IPS-NIHi11 (cell line): ENCODE measurements at places on chromosomes 2 and 18.

DNA sequence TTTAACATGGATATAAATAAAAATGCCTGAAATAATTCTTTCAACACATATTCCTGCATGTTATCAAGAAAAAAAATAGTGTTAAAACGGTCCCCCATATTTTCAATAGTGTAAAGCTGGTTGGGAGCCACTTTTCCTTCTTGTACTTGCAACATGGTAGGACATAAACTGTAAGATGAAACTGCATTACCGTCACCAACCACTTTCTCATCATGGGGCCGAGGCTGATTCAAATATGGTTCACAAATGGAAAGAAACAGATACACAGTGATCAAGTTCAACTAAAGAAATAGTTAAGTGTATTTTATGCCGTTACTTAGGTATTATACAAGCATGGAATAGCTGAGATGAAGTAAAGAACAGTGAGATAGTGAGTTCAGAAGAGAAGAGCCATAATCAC is 360.7 kb downstream of the ZEB2 start:
- DNase-seq = no peak

GRCh38 chr18:34936772-34937171 is 104.4 kb upstream of the MAPRE2 start:
- no peak for DNase-seq

DNA sequence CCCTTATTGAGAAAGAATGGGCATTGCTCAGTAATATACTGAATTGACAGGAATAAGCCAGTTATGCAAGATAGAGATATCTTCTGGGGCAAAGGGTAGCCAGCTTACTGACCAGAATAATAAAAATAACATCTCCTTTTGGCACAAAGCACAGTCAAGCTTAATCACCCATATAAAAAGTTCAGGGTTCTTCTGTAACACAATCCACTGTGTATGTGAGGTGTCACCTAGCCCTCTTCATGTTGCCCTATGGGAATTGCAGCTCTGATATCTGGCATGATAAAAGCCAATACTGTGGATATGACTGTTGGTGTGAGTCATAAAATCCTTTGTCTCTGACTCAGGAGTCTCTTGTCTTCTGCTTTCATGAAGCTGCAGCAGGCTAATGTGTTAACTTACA is 90.8 kb downstream of the DSEL start:
- DNase-seq = no peak

DNA sequence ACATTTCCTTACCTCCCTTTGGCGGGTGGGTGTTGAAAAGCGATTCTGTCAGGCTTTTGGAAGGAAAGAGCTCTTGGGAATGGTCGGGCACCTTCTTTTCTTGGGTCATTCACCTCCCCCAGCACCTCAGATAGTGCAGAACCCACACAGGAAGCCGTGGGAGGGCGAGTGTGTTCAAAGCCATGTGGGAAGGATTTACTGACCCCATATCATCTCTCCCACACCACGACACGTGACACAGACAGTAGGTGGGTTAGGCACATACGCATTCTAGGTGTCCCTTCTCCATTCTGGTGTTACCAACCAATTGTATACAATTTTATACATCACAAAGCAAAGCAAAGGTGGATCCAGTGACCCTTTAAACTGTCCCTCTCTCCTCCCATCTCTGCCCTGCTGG is 263.7 kb upstream of the REV1 start:
- DNase-seq = no peak

GRCh38 chr2:98803405-98804264 is 72.7 kb upstream of the MGAT4A start:
- DNase-seq = no peak

GRCh38 chr2:227351639-227352038 is 26.6 kb downstream of the MFF start:
- no peak for DNase-seq

DNA sequence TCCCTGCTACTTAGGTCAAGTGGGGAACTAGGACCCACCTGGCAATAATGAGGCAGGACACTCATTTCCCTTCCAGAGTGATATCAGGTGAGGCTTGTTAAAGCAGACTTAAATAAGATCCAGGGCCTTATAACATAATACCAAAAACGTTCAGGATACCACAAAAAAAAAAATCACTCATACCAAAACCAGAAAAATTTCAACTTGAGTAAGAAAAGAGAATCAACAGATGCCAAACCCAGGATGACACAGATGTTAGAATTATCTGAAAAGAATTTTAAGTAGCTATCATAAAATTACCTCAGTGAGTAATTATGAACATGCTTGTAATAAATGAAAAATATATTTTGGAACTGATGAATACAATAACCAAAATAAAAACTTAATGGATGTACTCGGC is 255.6 kb upstream of the OSR1 start:
- DNase-seq = no peak

DNA sequence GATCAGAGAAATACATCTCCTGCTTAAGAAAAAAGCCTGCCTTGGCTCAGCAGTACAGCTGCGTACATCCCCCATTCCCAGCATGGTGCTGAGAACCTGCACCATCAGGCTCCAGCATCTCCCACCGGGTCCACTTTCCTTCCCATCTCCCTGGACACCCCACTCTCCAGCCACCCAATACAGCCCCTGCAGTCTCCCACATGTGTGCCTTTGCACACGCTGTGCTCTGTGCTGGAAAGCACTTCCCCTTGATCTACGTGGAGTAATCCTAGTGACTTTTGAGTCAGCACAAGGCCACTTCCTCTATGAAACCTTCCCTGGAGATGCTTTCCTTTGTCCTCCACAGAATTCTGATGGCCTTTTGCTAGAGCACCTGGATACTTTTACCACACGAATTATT is 17.0 kb downstream of the STAT1 start:
- DNase-seq = no peak

- DNase-seq = no peak
These were observed 62.3 kb downstream of the WDSUB1 start for GRCh38 chr2:159224061-159224813.

- no peak for DNase-seq
These were observed 8.1 kb upstream of the MLPH start for GRCh38 chr2:237478979-237479378.

- DNase-seq = no peak
These were observed 391.3 kb upstream of the CELF4 start for GRCh38 chr18:37956902-37957301.

DNA sequence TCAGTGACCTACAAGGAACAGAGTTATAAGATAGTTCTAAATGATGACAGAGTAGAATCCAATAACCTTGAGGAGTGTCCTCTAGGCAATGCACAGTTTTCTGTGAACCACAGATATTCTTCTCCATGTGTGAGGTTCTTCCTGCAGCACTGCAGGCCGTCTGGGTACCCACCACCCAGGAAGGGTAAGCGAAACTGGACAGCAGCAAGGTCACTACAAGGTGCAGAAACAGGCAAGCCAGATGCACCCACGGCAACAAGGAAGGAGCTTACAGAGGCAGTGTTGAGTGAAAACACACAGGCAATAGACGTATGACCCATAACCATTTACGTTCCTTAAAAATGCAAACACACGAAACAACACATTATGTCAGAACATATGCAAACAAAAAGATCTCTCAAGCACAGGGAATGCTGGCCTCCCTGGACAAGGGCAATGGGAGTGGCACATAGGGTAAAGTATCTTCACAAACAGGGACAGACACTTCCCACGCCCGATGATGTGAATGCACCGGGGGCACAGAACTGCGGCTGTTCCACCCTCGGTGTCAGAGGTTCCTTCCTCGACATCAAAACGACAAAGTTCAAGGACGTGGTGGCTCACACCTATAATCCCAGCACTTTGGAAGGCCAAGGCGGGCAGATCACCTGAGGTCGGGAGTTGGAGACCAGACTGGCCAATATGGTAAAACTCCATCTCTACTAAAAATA is 84.1 kb downstream of the NDUFA10 start:
- DNase-seq = no peak

- DNase-seq = no peak
These were observed 78.8 kb upstream of the LCLAT1 start for GRCh38 chr2:30368258-30368657.

DNA sequence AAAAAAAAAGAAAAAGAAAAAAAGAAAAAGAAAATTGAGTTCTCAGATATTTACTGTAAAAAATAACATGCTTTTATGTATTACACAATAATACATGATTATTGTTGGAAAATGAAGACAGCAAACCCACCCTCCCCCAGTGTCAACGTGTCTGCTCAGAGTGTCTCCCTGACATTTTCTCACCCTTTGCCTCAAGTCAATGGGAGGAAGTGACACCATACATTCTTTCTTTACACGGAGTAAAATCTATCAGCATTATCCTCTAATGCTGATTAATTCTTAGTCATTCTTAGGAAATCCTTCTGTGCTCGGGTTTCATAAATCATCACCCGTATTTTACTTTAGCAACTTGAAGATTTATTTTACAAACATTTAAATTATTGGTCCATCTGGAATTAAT is 32.0 kb downstream of the CTAGE1 start:
- DNase-seq = no peak

- no peak for DNase-seq
These were observed 51.5 kb upstream of the NXPH2 start for GRCh38 chr2:138831691-138832090.

DNA sequence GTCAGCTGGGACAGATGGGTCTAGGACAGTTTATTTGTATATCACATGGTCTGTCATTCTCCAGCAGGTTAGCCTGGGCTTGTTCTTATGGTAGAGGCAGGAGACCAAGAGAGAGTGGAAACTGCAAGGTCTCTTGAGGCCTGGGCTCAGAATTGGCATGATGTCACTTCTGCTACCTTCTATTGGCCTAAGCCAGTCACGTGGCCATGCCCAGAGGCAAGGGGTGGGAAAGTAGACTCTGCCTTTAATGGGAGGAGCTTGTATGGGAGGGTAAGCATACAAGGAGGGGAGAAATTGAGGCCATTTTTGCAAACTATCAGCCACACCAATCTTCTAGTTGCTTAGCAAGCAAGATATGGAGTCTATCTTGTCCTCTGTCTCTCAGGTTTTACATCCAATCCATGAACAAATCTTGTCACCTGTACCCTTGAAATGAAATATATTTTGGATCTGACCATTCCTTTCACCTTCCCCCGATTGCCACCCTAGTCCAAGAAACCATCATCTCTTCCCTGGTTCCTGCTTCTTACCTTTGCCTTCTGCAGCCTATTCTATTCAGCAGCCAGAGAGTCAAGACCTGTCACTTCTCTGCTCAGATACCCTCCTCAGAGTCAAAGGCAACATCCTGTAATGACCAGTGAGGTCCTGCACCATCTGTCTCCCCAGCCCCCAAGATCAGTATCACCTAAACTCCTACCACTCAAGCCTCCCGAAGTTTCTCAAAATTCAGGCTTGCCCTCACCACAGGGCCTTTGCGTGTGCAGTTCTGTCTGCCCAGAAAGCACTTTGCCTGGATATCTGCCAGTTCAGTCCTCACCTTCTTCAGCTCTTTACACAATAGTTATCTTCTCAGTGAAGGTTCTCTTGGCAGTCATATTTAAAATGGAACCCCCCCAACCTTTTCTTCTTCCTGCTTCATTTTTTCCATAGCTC is 240.0 kb downstream of the LOXHD1 start:
- no peak for DNase-seq

DNA sequence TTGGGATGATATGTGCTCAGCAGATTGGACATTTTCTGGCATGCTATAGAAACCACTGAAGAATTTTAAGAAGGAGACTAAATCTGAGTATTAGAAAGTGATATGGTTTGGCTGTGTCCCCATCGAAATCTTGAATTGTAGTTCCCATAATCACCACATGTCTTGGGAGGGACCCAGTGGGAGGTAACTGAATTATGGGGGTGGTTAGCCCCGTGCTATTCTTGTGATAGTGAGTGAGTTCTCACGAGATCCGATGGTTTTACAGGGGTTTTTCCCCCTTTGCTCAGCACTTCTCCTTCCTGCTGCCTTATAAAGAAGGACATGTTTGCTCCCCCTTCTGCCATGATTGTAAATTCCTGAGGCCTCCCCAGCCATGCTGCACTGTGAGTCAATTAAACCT is 535.9 kb upstream of the VRK2 start:
- no peak for DNase-seq

GRCh38 chr2:47145466-47145865 is 9.6 kb downstream of the STPG4 start:
- no peak for DNase-seq

DNA sequence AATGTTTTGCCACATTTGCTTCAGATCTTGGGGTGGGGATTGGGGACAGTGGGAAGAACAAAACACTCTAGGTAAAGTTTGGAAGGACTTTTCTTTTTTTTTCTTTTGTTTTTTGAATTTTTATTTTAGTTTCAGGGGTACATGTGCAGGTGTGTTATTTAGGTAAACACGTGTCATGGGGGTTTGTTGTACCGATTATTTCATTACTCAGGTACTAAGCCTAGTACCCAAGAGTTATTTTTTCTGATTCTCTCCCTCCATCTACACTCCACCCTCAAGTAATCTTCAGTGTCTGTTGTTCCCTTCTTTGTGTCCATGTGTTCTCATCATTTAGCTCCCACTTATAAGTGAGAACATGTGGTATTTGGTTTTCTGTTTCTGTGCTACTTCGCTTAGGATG is 73.3 kb downstream of the FASTKD2 start:
- DNase-seq = no peak

- DNase-seq = no peak
These were observed 46.7 kb downstream of the EML6 start for GRCh38 chr2:54770211-54770610.

DNA sequence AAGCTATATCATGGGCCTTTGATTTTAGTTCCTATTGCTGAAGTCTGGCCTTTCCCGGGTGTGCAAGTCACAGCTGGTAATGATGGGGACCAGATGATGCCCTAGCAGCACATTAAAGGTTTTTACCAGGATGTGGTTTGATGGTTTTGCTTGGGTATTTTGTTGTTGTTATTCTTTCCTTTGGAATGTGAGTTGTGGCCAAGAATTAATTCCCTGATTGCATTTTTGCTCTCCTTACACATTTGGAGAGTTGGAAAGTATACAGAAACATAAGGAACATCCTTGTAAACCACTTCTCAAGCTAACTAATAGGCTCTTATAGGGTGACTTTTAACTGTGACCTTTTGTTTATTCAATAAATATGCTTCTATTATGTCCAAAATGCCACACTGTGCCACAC is 154.1 kb upstream of the MMADHC start:
- no peak for DNase-seq

DNA sequence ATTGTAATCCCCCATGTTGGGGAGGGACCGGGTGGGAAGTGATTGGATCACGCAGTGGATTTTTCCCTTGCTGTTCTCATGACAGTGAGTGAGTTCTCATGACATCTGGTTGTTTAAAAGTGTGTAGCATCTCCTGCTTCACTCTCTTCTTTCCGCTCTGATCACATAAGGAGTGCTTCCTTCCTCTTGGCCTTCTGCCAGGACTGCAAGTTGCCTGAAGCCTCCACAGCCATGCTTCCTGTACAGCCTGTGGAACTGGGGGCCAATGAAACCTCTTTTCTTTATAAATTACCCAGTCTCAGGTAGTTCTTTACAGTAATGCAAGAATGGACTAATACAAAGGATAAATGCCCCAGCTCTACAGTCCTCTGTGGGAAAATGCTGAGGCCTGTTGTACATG is 437.5 kb upstream of the NXPH2 start:
- DNase-seq = no peak

- DNase-seq = no peak
These were observed 50.0 kb downstream of the HDLBP start for GRCh38 chr2:241265506-241265905.
